ENCODE measurements at places on chromosomes 3 and 15.

- DNase-seq, result no peak
These were observed 277.1 kb upstream of the GBE1 start for GRCh38 chr3:82038556-82038955.

- DNase-seq, result no peak
These were observed 2.1 kb upstream of the TMEM212 start for GRCh38 chr3:171840811-171841619.

DNA sequence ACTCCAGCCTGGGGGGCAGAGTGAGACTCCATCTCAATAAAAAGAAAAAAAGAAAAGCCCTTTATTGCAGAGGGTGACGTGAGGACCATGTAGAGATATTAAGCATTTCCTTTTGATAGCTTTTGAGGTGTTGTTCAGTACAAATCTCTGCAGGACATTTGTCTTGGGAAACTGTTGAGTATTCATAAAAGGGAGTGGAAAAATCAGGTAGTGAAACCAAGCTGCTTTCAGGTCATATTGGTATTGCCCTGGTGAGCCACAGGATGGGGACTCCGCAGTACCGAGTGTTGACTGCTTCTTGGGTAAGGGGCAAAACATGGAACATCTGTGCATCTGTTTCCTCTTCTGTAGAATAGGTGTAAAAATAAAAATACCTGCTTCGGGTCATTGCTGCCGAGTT, 9.9 kb downstream of the ITPR1 start:
- no peak for DNase-seq

DNA sequence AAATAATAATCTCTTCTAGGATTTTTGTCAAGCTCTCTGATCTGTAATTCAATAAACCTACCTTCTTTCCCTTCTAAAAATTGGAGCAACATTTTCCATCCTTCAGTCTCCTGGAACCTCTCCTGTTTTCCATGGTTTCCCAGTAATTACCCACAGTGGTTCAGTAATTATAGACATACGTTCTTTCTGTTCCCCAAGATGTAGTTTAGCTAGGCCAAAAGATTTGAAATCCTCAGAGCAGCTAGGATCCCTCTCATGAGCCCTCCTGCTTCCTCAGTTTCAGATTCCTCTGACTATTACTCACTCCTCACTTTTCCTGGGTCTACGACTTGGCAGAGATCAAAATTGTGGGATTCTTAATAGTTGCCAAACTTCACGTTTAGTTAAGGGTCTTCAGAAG, 76.9 kb upstream of the IGSF10 start:
- no peak for DNase-seq

DNA sequence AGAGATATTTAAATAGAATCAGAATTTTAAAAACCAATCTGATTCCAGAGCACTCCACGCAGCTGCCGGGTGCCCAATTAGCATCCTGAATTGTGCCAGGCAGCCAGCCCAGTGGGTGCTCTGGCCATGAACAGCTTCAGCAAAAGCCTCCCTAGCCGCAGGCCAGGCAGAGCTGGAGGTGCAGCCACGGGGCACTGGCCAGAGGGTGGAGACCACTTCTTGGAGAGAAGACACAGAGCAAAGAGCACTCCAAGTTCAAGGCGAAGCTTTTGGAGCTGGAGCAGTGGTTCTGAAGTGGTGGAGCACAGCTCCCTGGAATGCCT, 475.6 kb upstream of the PROK2 start:
- DNase-seq, result no peak

All from stimulated activated CD8-positive, alpha-beta memory T cell treated with anti-CD3 and anti-CD28 coated beads, Interleukin-15, amount 100 ng/mL, for 4 hours (primary cell).